Panc1 (cell line): ENCODE measurements at places on chromosomes 1 and 21.

DNA sequence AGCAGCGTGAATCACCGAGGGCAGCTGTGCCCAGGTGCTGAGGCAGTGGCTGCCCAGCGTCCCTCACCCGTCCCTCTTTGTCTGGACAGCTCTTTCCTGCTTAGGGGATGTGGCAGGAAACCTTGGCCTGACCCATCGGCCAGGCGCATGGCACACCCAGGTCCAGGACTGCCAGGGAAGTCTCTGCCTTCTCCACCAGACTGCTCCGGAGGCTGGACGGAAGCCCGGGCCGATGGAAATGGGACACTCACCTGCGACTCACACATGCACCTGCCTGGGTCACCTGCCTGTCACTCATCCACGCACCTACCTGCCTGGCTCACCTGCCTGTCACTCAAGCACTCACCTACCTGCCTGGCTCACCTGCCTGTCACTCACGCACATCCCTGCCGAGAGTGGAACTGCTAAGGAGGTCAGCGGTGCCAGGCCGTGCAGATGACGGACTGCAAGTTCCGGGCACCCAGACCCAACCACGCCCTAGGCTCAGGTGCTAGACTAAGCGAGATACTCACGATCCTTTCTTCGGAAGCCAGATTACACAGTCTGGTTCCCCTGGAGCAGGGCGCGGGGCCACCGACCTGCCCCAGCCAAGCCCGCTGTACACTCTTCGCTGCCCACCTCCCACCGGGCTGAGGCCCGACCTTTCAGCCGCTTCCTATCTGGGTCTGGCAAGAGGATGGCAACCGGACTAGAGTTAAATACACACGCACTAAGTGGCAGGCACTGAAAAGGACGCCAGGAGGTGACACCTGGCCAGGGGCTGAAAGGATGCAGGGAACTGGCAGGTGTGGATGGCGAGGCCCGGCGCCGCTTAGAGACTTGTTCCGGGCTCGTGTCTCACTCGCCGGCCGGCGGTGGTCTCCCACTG lies 1.1 kb downstream of the UBE2J2 start:
- no peak for DNase-seq

- no peak for DNase-seq
These were observed 466.5 kb downstream of the PCP4 start for GRCh38 chr21:40333731-40334130.

DNA sequence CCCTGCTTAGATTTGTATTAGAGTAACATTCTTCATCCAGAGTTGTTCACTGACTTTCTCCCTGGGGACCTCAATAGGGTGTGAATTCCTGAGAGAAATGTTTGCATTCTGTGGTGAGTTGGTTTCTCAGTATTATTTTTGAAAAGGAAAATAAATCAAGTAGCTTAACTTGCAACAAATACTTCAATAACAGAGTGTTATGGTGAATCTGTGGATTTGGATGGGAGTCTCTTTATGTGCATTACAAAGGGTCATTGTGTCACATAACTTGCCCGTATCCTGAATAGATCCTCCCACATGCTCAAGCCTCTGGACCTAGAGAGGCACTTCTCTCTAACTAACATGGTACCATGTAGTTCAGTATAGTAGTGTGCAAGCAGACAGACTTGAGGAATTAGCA lies 68.4 kb upstream of the IPO9 start:
- DNase-seq = no peak

- no peak for DNase-seq
These were observed 34.0 kb downstream of the DIRAS3 start for GRCh38 chr1:68016381-68016780.

- no peak for DNase-seq
These were observed 166.0 kb downstream of the EDEM3 start for GRCh38 chr1:184588701-184589100.

DNA sequence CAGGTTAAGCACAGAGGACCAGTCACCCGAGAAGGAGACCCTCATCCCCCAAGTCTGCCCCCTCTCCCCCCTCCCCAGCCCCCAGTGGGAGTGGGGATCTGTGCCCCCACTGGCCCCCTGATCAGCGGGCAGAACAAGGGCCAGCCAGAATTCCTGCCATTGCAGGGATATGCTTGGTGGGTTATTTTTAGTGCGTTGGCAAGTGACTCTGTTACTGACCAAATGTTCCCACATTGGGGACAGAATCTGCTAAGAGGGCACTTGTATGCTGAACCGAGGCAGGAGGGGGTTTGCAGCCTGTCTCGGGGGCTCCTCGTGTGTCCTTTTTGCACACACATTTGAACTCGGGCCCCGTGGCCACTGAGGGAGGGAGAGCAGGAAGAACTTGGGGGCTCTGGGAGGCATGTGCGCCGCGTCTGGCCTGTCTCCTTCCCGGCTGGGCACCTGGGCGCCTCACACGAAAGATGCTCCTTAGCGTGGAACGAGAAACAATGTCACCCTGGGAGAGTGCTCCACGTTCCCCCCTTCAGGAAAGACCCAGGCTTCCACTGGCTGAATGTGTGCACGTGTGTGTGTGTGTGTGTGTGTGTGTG lies 66.4 kb upstream of the CASZ1 start:
- no peak for DNase-seq

- DNase-seq = no peak
These were observed 723.5 kb downstream of the LTN1 start for GRCh38 chr21:28269173-28269572.

DNA sequence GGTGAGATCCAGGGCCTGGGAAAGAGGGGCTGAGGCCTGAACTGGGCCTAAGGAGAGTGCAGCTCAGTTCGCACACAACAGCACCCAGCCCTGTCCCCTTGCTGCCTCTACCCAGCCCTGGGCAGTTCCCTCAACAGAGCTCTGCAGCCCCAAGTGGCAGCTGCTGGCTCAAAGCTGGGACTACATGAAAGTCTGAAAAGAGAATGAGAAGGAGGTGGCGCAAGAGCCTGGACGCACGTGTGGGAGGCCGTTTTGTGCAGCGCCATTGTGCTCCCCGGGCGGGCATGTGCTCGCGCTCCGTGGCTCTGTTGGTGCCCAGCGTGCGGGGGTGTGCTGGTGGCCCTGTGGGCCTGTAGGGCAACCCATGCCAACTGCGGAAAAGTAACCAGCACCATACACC lies 10.3 kb downstream of the GPR37L1 start:
- no peak for DNase-seq

DNA sequence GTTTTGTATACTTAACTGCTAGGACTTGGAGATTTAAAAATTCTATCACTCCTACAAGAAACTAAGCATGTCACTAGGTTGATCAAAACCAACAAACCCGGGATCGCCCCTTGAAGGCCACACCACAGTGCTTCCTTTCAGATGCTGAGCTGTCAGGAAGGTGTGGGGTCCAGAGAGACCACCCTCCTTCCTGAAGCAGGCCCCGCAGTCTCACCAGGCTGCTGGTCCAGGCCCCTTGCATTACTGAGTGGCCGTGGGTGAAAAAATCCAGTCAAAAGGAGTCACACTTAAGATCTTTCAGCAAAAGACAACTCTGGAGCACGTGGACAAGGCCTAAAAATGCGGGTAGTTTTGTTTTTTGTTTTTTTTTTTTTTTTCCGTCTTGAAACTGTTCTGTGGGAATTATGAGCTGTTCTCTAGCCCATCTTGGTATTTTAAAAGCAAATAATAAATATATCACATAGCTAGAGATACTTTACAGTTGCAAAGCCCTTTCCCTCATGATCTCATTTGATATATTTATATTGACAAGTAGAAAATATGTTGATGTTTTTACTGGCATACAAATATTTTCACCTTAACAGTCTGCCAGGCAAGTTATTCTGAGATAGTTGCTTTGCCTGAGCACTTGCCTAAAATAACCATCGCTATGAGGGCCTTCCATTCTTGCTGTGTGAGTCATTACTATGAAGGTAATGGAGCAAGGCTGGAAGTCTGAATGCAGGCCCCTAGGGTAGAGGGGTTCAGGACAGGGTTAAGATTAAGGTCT lies 73.1 kb upstream of the EDEM3 start:
- no peak for DNase-seq

GRCh38 chr1:25723250-25723880 lies 76.6 kb upstream of the SELENON start:
- no peak for DNase-seq

DNA sequence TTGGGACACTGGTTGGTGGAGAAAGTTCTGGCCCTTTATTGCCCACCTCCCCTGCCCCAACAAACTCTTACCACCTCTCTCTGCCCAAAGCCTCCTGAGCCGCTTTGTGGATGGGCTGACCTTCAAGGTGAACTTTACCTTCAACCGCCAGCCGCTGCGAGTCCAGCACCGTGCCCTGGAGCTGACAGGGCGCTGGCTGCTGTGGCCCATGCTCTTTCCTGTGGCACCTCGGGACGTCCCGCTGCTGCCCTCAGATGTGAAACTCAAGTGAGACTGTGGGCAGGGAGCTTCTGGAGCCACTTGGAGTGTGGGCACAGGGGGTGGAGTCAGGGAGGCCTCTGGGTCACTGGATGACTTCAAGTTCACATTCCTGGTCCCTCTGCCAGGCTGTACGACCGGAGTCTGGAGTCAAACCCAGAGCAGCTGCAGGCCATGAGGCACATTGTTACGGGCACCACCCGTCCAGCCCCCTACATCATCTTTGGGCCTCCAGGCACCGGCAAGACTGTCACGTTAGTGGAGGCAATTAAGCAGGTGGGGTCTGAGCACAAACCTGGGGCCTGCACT lies 12.5 kb downstream of the RHOC start:
- DNase-seq = no peak

GRCh38 chr1:156851779-156852417 lies 7.0 kb downstream of the INSRR start:
- no peak for DNase-seq

- DNase-seq = no peak
These were observed 222.7 kb upstream of the OLFM3 start for GRCh38 chr1:102219463-102219862.

- DNase-seq = no peak
These were observed 135.0 kb upstream of the COL6A1 start for GRCh38 chr21:45846373-45847160.

- DNase-seq = no peak
These were observed 8.7 kb downstream of the TIE1 start for GRCh38 chr1:43309405-43310025.

- no peak for DNase-seq
These were observed 12.4 kb upstream of the PRPF38B start for GRCh38 chr1:108679586-108680213.

- no peak for DNase-seq
These were observed 3881.6 kb downstream of the SRGAP2C start for GRCh38 chr1:125066385-125066784.

DNA sequence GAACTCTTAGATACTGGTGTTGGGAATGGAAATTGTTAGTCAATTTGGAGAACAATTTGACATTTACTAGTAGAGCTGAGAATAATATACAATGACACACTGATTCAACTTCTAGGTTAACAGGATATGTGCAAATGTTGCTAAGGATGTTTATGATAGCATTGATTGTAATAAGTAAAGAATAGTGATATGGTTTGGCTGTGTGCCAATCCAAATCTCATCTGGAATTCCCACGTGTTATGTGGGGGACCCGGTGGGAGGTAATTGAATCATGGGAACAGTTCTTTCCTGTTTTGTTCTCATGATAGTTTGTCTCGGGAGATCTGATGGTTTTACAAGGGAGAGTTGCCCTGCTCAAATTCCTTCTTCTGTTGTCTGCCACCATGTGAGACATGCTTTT lies 302.4 kb upstream of the TMPRSS15 start:
- DNase-seq = no peak

- DNase-seq = peak; percentile 28
These were observed 1.5 kb downstream of the RPS6KA1 start for GRCh38 chr1:26530895-26531598.
